ENCODE measurements at places on chromosomes 4 and X. TPM values are rescaled to one million over a fixed set of nuclear protein-coding genes. Genes with fewer than 3 reads are reported as not detected.

DNA sequence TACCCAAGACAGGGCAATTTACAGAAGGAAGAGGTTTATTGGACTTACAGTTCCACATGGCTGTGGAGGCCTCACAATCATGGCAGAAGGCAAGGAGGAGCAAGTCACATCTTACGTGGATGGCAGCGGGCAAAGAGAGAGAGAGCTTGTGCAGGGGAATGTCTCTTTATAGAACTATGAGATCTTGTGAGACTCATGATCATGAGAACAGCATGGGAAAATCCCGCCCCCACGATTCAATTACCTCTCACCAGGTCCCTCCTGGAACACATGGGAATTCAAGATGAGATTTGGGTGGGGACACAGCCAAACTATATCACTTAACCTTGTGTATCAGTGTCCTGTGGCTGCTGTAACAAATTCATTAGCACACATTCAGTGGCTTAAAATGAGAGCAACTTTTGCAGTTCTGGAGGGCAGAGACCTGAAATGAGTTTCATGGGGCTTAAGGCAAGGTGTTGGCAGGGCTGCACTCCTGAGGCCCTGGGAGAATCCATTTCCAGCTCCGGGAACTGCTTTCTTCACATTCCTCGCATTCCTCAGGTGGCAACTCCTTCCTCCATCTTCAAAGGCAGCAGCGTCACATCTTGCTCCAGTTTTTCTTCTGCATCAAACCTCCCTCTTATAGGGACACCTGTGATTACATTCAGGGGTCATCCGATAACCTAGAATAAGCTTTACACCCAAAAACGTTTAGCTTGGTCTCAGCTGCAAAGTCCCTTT, 22.3 kb upstream of the NSG1 start:
- DNase-seq: no peak

WAS gene
- total RNA-seq: 0.47 TPM

DCUN1D4 gene
- 25.4 TPM for total RNA-seq

DNA sequence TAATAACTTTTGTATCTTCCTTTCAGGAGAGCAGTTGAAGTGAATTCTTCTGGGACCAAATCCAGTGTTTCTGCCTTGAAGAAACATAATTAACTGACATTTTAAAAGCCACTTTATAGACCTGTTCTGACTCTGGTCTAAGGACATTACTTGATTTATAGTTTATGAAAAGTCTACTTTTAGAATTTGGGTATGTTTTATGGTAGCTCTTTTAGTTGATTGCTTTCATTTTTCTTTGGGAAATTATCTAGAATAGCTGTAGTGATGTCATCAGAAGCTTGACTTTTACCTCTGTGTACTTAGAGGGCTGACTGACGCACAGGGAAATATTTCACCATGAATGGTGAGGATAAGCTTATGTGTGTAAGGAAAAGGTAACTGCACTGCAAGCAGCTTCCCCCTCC, 131.8 kb upstream of the LIMCH1 start:
- DNase-seq: no peak

DNA sequence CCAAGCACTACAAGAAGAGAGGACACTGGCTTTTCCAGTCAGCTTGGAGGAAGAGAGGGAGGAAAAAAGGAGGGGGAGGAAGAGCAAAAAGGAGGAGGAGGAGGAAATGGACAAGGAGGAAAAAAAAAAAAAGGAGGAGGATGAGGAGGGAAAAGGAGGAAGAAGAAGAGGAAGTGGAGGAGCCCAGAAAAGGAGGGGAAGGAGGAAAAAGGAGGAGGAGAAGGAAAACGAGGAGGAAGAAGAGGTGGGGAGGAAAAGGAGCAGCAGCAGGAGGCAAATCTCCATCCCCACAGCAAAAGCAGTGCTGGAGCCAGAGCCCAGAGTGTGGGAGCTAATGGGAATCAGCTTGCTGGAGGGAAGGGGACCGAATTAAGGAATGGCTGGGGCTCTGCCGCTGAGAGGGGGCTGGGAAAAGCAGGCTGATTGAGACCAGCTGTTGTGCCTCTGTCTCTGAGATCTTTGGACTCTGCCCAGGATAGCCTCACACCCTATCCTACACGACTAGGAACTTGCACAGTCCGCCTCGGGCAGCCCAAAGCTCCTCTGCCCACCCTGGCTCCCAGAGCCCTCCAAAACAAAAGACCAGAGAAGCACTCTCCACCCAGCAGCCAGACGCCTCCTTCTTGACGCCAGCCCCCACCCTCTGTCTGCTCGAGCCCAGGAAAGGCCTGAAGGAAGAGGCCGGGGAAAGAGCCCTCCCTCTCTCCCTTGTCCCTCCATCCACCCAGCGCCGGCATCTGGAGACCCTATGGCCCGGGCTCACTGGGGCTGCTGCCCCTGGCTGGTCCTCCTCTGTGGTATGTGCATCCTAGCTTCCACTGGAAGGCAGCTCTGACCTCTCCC, at the start of gene XPNPEP2:
XPNPEP2 (plus strand) TSS at position 514 of the 843 bp plus-strand sequence; CDS start at position 749, 235 bp downstream.
- no peak for DNase-seq

GC gene
- total RNA-seq: not detected

RPL36A gene
- 1,696 TPM for total RNA-seq

ESX1 gene
- 0.11 TPM for total RNA-seq

SLC2A9 gene
- 0.37 TPM for total RNA-seq

DNA sequence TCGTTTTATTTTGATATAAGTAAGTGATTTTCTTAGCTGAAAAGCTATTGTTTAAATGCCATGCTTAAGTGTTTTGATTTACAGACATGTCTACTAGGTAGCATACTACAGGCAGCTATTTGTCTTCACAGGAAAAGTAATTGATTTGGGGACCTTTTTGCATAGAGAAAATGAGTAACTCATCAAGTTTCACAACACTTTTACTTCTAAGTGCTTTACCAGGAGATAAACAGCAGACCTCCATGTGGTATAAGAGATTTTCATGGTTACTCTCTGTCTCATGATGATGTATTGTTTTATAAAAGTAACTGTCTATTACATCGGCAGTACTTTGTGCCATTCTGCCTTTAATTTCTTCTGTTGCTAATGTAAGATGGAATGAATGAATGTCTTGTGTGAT, 28.7 kb downstream of the RBPJ start:
- no peak for DNase-seq

ABLIM2 gene
- not detected for total RNA-seq

- peak; percentile 34 for DNase-seq
These were observed 118.1 kb downstream of the SMIM20 start for GRCh38 chr4:26032142-26032541.

AMMECR1 gene
- total RNA-seq: 12.0 TPM

- no peak for DNase-seq
These were observed 284.4 kb downstream of the AFF2 start for GRCh38 chrX:148784856-148785255.

DNA sequence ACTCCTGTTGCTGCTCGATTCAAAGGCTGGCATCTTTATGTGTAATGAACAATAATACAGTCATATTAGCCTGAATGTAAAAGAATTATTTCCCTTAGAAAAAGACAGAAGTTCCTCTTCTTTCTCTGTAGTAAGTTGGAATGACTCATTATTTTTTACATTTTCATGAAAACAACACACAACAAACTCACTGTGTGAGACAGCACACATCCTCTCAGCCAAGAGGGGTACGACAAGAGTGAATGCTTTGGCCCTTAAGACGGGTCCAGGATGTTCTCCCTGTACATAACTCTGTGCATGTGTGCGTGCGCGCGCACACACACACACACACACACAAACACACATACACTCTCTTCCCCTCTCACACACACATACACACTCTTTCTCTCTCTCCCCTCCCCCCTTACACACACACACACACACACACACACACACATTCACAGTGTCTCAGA, 72.8 kb downstream of the MANBA start:
- DNase-seq: no peak

DNA sequence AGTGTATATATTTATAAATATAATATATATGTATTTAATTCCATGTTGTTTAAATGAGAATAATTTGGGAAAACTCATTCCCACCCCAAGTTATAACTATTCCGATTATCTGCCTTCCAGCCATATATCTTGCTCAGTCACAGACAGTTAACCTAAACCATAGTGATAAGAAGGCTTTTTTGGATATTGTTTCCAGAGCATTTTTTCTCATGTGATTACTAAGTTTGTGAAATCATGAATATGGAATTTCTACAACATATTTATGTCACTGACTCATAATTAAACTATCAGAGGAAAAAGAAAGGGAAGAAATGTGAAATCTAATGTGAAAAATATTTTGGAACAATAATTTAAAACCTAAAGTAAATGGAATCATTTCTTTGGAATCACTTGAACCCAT, 1163.5 kb upstream of the PABPC4L start:
- DNase-seq: no peak

PDGFC gene
- 52.3 TPM for total RNA-seq

GRCh38 chr4:48499551-48500066, 9.6 kb downstream of the ZAR1 start:
- DNase-seq: no peak

- DNase-seq: peak; percentile 5
These were observed 181.7 kb upstream of the NPY2R start for GRCh38 chr4:155026715-155027114.

TASL gene
- total RNA-seq: not detected

GRCh38 chr4:118557298-118557851, 127.8 kb upstream of the METTL14 start:
- peak; percentile 92 for DNase-seq

EREG gene
- not detected for total RNA-seq

SORCS2 gene
- total RNA-seq: 1.6 TPM
